ENCODE measurements at places on chromosomes 5 and 9.

- DNase-seq, result no peak
Measured at GRCh38 chr5:74519679-74520078, 120.8 kb downstream of the ENC1 start.

GRCh38 chr9:133294257-133294656, 19.3 kb upstream of the ABO start:
- no peak for DNase-seq

DNA sequence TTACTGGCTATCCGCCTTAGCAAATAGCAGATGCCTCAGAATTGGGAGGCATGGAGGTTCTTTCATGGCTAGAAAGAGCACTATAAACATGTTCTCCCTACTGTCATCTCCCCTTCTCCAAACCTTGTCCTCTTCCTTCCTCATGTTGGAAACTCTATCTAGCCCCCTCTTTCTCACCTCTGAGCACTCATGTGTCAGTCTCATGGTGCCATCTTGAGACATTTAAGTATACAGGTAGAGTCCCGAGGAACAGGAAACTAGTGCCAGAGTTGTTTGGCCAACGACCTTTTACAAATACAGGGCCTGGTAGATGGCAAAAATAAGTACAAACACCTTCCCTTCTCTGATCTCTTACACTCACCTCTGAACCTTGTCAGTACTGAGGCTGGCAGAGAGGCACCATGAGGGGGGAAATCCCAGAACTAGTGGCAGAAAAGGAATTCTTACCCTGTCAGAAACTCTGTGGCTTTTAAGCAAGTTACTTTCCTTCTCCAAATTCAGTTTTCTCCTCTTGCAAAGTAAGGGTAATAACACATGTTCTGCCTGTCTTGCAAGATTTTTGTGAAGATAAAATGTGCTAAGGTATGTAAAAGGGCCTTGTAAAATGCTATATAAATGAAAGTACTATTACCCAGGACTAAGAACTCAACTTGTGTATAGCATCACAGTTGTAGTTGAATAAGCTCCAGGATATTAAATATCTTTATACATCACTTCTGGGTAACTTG, 94.1 kb upstream of the SNX2 start:
- no peak for DNase-seq

GRCh38 chr9:105238302-105238701, 6.1 kb upstream of the SLC44A1 start:
- no peak for DNase-seq

GRCh38 chr9:37311938-37312708, 110.4 kb upstream of the GRHPR start:
- DNase-seq, result no peak

DNA sequence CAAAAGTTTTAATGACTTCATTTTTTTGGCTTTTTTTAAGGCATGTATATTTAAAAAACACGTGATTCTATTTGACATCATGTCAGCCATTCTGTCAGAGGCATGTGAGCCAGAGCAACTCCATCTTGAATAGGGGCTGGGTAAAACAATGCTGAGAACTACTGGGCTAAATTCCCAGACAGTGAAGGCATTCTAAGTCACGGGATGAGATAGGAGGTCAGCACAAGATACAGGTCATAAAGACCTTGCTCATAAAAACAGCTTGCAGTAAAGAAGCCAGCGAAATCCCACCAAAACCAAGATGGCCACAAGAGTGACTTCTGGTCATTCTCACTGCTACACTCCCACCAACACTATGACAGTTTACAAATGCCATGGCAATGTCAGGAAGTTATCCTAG, 1000.6 kb upstream of the DMAC1 start:
- DNase-seq, result no peak

DNA sequence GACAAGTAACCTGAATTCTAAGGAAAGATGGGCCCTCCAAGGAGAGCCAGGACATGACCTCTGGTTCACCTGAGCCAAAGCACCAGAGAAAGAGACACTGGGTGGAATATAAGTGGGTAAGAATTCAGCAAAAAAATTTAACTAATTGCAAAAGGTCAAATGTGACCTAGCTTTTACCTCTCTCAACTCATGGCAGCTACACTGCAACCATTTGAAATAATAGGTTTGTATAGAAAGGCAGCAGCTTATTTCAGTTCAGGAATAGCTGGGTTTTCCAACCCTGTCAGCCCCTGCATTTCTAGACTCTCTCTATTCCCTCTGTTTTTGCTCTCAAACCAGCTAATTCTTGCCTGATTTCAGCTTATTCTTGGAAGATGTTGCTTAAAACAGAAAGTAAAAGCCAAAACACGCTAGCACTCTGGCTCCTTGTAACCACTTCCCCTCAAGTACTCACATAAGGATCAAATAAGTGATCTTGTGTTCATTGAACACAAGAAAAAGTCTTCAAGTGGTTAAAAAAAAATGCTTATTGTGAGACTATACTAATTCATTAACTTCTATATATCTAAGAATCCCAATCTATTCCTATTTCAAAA, 101.1 kb upstream of the NR4A3 start:
- DNase-seq, result peak; percentile 35

DNA sequence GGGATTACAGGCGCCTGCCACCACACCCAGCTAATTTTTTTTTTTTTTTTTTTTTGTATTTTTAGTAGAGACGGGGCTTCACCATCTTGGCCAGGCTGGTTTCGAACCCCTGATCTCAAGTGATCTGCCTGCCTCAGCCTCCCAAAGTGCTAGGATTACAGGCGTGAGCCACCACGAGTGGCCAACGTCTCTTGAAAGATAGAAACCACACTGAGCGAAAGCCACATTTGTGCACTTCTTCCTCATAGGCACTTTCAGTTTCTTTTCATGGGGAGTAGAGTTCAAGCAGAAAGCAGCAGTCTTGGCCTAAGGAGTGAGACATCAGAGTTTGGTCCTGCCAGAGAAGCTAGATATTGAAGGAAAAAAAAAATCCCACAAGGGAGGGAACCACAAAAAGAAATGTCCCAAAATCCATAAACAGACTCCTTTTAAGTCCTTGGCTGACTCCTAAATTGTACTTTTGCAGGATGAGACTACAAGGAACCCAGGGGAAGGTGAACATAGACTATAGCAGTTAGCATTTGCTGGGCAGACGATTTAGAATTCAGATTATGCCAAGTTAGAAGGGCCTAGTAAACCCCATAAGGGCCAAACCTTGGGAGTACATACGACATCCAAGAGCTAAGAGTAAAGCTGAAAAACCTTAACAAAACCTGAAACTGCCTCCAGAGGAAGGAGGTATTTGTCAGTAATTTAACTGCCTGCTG, 43.9 kb upstream of the GLIPR2 start:
- DNase-seq, result peak; percentile 58

DNA sequence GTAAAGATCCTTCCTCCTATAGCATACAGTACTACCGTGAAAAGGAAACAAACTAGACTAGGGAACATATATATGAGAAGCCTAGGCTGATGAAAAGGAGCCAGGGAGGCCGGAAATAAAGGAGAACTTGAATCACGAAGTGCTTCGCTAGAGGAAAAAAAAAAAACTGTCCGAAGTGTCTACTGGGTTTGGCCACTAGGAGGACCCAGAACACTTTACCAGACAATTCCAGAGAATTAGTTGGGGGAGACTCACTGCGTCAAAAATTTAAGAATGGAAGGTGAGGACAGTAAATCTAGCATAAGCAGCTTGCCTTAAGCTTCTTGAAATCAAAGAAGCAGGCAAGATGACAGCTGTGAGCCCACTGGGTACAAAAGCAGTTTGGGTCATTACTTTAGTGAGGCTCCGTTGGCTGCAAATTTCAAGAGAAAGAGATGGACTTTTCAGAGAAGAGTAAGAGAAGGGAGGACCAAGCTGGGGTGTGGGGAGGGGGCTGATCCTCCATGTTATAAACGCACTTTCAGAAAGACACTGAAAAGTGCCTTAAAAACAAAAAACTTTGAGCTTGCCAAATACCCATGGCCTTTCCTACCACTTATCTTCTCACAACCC, 47.4 kb downstream of the P4HA2 start:
- DNase-seq, result peak; percentile 1

GRCh38 chr5:72611118-72611730, 104.0 kb upstream of the ZNF366 start:
- DNase-seq, result peak; percentile 19

- no peak for DNase-seq
Measured at GRCh38 chr5:157253547-157253946, 12.4 kb upstream of the CYFIP2 start.

DNA sequence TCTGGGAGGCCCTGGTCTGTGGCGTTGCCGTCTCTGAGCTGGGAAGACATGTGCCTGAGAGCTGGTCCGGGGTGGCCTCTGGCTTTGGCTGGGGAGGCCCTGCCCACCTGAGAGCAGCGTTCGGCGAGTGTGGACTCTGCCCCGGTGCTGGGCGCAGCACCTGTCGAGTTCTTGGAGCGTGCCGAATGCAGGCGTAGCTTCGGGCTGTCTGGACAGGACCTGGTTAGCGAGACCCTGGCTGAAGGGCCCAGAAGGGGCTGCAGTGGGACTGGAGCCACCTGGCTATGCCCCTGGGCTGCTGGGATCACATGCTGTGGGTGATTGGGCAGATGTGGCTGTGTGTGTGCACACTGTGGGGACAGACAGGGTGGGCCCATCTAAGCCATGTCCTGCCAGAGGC, 56.5 kb downstream of the RXRA start:
- no peak for DNase-seq

- DNase-seq, result no peak
Measured at GRCh38 chr5:144028636-144029035, 141.8 kb downstream of the YIPF5 start.

DNA sequence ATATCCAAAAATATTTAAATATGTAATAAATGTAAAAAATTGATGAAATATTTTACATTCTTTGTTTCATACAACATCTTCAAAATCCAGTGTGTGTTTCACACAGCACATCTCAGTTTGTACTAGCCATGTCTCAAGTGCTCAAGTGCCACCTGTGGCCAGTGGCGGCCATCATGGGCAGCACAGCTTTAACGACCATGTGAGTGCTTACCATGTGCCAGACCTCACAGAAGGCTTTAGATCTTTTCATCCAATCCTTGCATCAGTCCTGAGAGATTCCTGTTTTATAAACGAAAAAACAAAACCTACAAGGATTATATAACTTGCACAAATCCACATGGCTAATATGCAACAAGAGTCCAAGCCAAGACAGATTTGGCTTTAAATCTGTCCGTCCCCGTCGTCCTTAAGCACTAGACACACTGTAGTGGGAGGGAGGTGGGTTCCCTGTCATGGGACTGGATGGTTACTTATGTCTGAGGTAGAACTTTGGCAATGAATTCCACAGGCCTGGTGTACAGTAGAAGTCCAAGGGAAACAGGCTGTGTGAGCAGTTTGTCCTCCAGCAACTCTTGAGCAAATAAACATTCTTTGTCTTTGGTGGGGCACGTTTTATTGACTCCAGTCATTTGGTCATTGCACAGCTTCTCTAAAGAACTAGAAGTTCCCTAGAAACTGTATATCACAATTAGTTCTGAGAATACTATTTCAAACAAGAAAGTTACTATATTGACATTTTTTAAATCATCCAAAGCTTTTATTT, 25.0 kb upstream of the F2R start:
- no peak for DNase-seq

DNA sequence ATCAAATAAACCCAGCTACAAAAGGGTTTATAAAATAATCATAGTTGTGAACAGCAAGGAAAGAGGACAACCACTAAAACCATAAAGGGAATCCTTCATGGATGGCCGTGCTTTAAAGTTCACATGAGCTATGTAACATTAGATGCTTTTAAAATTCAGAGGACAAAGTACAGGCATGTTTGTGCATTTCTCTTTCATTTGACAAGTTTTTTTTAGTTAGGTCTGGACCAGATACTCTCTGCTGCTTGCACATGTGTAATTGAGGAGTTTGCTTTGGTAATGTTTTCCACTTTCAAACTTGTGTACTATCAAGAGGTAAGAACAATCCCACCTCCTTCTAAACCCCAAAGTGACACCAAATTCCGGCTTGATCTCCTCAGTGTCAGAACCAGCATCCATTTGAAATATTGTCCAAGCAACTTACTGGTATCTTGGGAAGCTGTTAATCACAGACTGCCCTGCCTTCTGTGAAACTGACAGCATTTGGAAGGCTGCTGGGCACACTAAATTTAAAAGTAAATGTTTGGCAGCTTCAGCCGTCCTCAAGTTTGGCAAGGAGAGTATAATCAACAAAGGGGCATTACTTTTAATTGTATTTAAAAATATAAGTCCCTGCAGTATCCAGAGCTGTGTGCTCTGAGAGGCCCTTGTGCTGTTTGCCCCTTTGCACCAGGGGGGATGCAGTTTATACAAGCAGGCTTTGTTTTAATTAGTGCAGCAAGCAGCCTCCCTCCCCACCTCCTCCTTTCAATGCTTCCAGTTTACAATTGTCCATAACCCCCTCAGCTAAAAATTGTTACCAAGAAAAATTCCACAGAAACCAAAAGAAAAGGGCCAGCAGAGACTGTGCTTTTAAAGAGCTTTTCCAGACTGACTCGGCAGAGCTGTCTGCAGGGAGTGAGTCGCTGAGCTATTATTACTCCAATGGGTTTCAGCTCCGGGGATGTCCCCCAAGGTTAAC, 328.3 kb upstream of the MPDZ start:
- no peak for DNase-seq

DNA sequence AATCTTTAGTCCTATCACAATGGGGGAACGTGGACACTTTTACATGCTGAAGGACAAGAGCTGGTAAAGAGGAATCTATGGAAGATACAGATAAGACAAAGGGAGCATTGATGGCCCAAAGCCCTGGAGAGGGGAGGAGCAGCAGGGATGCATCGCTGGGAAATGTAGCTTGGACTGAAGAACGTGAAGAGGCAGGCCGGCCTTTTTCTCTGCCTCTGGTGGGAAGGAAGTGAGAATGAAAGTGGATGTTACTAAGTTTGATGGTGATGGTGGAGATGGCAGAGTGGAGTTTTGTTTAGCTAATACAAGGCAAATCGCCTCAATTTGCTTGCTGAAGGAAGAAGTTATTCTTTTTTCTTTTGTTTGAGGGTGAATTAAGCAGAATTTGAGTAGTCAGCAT, 124.6 kb upstream of the TAF11L2 start:
- no peak for DNase-seq

GRCh38 chr9:136944212-136944518, 373 bp downstream of the FBXW5 start:
- no peak for DNase-seq

- no peak for DNase-seq
Measured at GRCh38 chr9:131275332-131276093, 797 bp downstream of the FAM78A start.

- no peak for DNase-seq
Measured at GRCh38 chr9:127078336-127078735, 44.1 kb downstream of the ANGPTL2 start.

DNA sequence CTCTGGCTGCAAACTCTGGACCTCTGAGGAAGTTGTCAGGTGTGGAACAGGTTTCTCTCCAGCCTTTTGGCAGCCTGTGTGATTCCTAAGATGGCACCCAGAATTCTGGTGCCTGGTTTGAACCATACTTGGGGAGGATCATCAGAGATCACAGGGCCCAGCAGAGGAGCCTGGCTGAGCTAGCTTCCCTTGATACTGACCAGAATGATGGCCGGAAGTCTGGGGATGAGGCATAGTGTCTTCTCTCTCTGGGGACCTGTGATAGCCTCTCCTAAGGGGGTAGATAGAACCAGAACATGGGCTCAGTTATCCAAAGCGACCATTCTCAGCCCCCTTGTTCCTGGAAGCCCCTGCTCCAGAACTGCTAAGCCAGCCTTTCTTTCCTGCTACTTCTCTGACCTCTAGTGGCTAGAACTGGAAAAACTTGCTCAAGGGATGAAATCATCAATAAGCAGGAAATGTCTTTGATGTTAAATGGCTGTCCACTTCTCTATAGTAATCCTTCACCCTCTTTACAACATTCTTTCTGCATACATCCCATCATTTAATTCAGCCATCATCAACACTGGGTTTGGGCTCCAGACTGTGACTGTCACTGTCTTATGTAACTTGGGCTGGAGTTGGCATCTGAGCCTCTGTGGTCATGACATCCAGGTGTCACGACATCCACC, 55.1 kb downstream of the C9orf152 start:
- peak; percentile 45 for DNase-seq

- no peak for DNase-seq
Measured at GRCh38 chr5:58066557-58066956, 393.3 kb downstream of the PLK2 start.
